Purkinje cell (primary cell): ENCODE measurements at places on chromosomes 5 and 9. TPM values are rescaled to one million over a fixed set of nuclear protein-coding genes. Genes with fewer than 3 reads are reported as not detected.

TMEM8B gene
- polyA plus RNA-seq = 7.1 and 9.0 TPM in 2 replicates

RIGI gene
- polyA plus RNA-seq = 2.7 and 4.1 TPM in 2 replicates

GPR150 gene
- polyA plus RNA-seq = 0.58 TPM in 1 of 2 replicates, not detected in the other

PHYHD1 gene
- 4.6 TPM in 1 of 2 replicates, not detected in the other for polyA plus RNA-seq

KCNIP1 gene
- 139 and 148 TPM in 2 replicates for polyA plus RNA-seq

OBP2B gene
- not detected in 2 replicates for polyA plus RNA-seq

SLC27A6 gene
- 5.2 and 7.9 TPM in 2 replicates for polyA plus RNA-seq

CDKN2AIPNL gene
- polyA plus RNA-seq = 17.1 and 28.7 TPM in 2 replicates

SPATA31E1 gene
- not detected in 2 replicates for polyA plus RNA-seq

POU5F2 gene
- 0.14 and 0.31 TPM in 2 replicates for polyA plus RNA-seq

ARAP3 gene
- polyA plus RNA-seq = 0.55 and 0.83 TPM in 2 replicates

FOXE1 gene
- polyA plus RNA-seq = not detected in 2 replicates
